Neural progenitor cell (in vitro differentiated cells): ENCODE measurements at places on chromosomes 16 and 17. TPM values are rescaled to one million over a fixed set of nuclear protein-coding genes. Genes with fewer than 3 reads are reported as not detected.

GRCh38 chr17:37162800-37163199 is 213.0 kb upstream of the C17orf78 start:
- DNase-seq: no peak

METTL26 gene
- total RNA-seq: 46.0 and 125 TPM in 2 replicates

DNA sequence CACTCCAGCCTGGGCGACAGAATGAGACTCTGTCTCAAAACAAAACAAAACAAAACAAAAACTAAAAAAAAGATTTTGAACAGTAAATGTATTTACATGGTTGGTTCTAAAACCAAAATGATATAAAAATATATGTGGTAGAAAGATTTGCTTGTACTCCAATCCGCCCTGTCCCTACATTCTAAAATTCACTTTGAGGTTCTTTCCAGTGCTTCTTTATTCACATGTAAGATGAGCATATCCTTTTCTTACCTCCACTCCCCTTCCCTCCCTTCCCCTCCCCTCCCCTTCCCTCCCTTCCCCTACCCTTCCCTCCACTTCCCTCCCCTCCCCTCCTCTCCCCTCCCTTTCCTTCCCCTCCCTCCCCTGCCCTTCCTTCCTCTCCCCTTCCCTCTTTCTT is 34.4 kb downstream of the RAP1GAP2 start:
- DNase-seq: no peak

DNA sequence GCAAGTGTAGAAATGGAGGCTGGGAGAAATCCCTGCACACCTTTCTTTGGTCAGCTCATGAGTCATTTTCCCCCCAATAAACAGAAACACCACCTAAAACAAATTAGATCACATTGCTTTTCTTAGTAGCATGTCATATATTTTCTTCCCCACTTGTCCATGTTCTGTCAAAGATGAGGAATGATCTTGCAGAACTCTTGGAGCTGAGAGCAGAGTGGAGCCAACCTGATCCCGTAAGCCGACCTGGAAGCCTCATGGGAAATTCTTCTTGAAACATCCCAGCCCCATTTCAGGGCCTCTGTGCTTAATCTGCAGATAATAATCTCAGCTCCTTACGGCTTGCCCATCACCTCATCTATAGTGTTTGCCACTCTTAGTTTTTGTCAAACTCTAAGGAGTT is 284.6 kb upstream of the ELAC2 start:
- no peak for DNase-seq

ZNF597 gene
- 1.4 and 2.2 TPM in 2 replicates for total RNA-seq

DNA sequence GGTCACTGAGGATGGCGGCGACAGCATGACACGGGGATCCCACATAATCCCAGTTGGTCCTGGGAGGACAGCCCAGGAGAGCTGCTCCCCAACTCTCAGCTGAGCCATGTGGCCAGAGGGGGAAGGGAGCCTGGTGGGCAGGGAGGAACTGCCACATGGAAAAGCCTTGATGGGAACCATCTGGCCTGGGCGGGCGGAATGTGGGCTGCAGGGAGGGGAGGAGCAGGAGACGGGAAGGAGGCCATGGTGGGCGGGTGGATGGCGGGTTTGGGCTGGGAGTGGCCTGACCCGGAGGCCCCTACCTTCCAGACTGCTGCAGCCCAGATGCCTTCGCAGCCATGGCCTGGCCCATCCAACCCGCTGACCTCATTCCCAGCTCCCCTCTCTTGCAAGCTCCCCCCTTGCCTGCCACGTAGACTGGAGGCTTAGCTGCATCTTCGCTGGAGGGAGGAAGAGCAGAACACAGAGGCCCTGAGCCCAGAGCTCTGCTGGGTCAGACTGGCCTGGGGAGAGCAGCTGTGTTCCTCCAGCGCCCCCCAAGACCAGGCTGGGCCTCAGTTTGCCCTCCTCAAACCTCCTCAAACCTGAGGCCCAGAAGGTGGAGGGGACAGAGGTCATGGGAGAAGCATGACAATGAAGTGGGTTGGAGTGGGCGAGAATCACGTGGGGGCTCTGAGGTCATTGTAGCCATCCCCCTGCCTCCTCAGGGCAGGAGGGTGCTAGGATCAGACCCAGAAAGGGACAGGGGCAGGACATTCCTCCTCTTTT is 8.2 kb upstream of the COL1A1 start:
- peak; percentile 70 for DNase-seq

HOXB9 gene
- total RNA-seq: not detected in 2 replicates

TBC1D3H gene
- total RNA-seq: not detected in 2 replicates

- peak; percentile 94 for DNase-seq
Measured at GRCh38 chr17:59365383-59365981, 34.0 kb downstream of the YPEL2 start.

SIAH1 gene
- 50.0 and 73.9 TPM in 2 replicates for total RNA-seq

MMP2 gene
- total RNA-seq: 18.3 and 23.1 TPM in 2 replicates

- no peak for DNase-seq
Measured at GRCh38 chr17:78174346-78174869, 6.0 kb downstream of the SYNGR2 start.

DNA sequence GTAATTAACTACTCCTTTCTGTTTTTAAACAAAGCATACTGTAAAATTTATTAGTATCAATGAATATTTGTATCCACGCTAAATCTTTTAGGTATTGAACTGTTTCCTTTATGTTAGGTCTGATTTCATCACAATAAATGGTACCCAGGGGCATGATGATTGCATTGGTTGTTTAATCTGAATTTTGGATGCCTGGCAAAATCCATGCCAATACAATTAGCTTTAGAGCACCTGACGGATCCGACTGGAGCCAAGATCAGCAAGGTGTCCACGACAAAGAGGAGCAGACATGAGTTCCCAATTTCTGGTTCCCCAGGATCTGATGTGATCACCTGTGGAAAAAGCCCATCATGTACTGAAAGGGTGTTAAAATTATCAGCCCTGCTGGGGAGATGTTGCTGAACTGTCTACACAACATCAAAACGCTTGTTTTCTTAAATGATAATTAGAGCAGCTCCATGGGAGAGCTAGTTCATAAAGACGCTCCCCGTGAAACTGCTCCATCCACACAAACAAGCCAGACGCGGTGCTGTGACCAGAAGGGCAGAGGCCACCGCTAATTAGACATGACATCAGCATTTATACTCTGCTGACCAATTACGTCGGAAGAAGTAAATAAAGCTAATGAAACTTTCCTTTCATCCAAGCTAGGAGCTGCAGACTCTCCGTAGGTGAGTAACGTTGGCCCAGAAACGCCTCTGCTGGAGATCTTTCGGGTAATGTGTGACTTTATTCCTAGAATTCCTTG is 151.7 kb downstream of the CPPED1 start:
- peak; percentile 75 for DNase-seq

- peak; percentile 81 for DNase-seq
Measured at GRCh38 chr16:68800257-68800875, 43.0 kb upstream of the TANGO6 start.

- peak; percentile 60 for DNase-seq
Measured at GRCh38 chr17:68346448-68346847, 55.2 kb downstream of the ARSG start.

DNA sequence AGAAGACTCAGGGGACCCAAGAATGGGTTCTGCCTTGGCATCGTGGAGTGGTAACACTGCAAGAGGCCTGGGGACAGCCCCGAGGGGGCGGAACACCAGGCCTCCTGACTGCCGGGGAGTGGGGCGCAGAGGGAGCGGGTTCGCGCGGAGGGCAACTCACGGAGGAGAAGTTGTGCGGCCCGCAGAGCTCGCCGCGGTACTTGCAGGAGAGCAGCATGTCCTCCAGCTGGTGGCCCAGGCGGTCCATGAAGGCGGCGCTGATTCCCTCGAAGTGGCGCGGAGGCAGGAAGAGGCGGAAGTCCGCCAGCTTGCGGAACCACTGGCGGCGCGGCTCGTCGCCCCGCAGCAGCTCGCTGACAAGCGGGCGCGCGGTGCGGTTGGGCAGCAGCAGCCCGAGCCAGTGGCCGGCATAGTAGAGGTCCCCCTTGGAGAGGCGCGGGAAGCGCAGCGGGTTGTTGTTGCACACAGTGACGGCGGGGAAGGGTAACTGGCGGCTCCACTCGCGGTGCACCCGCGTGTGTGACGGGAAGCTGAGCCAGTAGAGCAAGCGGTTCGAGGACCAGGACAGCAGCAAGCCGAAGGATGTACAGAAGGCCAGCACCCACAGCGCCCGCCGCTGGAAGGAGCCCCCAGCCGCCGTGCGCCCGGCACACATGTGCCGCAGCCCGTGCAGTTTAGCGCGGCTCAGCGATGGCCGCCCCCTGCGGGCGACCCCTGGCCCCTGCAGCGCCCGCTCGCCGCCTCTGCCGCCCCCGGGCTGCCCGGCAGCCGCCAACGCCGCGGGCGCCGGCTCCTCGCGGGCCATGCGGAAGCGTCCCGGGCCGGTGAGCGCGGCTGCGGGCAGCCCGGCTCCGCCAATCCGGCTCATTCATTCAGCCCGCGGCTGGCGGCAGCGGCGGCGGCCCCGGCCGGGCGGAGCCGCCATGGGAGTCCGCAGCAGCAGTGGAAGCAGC is 1.6 kb downstream of the ASIC2 start:
- peak; percentile 77 for DNase-seq

DNA sequence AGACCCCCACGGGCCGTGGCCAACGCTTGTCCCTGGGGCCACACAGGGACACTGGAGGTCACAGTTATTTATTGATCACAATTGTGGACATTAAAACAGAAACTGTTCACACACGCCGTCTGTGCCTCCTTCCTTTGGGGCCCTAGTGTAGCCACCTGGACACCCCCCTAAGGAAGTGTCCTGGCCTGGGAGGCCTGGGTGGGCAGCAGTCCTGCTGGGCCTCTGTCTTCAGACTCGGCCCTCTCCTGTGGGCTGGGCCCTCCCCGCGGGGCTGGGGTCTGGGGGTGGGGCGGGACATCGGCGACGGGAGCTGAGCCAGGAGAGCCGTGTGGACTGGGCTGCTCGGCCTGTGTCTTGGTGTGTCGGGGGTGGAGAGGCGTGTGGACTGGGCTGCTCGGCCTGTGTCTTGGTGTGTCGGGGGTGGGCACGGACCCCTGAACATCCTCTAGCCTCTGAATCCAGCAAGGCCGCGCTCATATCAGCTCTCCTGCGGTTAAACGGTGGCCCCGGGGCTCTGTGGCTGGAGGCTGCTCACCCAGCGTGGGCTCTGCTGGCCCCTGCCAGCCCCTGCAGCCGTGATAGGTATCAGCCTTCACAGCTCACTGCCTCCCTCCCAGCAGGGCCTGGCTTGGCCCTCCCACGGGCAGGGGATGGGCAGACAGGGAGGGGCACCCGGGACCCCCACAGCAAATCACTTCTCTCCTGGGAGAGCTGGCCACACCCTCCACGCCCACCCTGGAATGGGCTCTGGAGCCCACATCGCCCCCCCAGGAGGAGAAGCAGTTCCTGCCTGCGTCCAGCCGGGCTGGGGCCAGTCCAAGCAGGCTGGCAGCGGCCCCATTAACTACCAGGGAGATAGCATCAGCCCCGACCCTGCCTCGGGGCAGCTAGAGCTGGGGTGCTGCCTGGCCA is 1.1 kb upstream of the NHLRC4 start:
- no peak for DNase-seq

GRCh38 chr16:57859331-57859730 is 57.0 kb upstream of the KIFC3 start:
- peak; percentile 79 for DNase-seq

GRCh38 chr17:82884970-82885353 is 45.1 kb upstream of the ZNF750 start:
- DNase-seq: no peak

- no peak for DNase-seq
Measured at GRCh38 chr17:46793541-46793940, 25.0 kb downstream of the WNT3 start.

DNA sequence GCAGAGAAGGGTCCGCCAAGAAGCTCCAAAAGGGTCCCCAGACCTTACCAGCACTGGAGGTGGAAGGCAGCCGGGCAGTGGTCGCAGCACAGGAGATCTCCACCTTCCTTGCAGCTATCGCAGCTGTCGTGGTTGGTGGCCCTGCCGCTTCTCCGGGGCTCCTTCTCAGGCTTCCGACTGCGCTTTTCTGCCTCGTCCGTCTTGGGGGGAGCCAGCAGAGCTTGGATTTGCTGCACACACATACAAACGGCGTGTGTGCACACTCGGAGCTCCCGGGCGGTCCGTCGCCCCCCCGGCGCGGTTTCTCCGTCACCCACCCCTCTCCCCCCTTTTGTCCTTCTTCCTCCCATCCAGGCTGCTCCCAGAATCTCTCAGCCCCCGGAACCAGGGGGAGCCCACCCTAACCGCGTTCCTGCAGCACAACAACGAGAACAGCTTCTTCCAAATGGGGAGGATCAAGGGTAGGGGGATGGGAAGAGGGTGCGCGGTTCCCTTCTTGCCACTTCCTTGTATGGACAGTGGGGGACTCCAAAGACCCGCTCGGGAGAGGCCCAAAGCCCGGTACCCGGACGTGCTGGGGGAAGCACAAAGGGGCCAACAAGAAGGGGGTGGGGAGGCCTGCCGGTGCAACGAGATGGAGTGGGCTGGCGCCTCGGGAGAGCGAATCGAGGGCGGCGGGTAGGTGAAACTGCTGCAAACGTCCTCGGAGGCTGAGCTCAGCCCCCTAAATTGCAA is 1.1 kb downstream of the PHF12 start:
- DNase-seq: peak; percentile 76

- no peak for DNase-seq
Measured at GRCh38 chr16:84286578-84287240, 8.0 kb upstream of the WFDC1 start.

CBX1 gene
- 206 and 208 TPM in 2 replicates for total RNA-seq

MLYCD gene
- total RNA-seq: 2.5 and 3.3 TPM in 2 replicates

MAPT gene
- 1.4 and 2.4 TPM in 2 replicates for total RNA-seq
